ENCODE measurements at places on chromosomes 2 and 18. TPM values are rescaled to one million over a fixed set of nuclear protein-coding genes. Genes with fewer than 3 reads are reported as not detected.

GRCh38 chr2:88252646-88253045 lies 82.5 kb downstream of the THNSL2 start:
- DNase-seq, result no peak

Gene ASB18
- not detected for total RNA-seq

- DNase-seq, result no peak
Observed at GRCh38 chr2:239000500-239001073, 152.7 kb downstream of the TWIST2 start.

DNA sequence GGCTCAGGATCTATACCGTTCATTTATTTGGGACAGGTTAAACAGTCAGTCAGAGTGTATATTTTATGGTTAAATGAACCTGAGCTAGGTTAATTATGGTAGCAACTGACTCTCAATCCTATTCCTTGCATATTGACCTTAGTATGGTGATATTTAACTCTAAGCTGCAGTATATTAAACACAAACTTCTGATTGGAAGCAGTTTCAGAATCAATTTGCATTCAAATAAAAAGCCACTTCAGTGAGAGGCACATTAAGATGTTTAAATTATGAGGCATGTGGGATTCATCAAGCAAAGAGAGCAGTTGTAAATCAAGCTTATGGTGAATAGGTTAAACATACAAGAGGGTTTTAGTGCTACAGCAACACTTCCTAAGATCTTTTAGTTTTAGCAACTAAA lies 40.4 kb downstream of the FRZB start:
- DNase-seq, result no peak

- DNase-seq, result no peak
Observed at GRCh38 chr18:47929681-47930198, 719 bp downstream of the SMAD2 start.

- peak; percentile 68 for DNase-seq
Observed at GRCh38 chr2:13006829-13007717, 290.3 kb downstream of the TRIB2 start.

- DNase-seq, result no peak
Observed at GRCh38 chr2:225310745-225311144, 88.8 kb upstream of the NYAP2 start.

- no peak for DNase-seq
Observed at GRCh38 chr2:8550937-8551621, 130.8 kb upstream of the ID2 start.

DNA sequence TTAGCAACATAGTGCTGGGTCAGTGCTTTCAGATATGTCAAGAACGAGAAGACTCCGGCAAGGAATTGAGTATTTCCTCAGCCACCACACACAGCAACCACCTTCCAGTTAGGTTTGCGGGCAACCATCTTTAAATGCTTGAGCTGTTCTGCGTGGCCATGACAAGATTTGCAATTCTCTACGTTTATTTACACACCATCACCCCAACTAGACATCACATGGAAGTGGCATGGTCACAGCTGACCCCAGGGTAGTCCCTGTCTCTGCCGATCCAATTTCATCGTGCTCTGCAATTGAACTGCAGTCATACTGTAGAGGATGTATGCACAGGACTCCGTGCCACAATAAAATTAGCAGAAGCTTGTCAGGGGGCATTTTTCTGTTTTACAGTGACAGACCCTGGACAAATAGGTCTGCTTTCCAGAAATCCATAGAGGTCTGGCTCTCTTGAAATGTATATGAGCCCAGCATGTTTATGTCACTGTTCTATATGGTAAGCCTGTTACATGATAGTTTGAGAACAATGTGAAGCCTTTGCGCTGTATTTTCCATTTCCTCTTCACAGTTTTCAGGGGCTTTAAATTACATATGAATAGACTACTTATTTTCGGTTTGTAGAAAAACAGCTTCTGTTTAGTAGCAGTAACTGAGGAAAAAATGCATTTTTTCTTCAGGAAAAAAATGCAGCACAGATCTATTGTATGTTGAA lies 605.2 kb downstream of the NR4A2 start:
- no peak for DNase-seq

GRCh38 chr2:55954306-55955035 lies 30.9 kb upstream of the EFEMP1 start:
- DNase-seq, result no peak

Gene ZNF514
- total RNA-seq, result 11.6 TPM

Gene SCN1A
- not detected for total RNA-seq

Gene DCDC2C
- total RNA-seq, result not detected

Gene EPAS1
- total RNA-seq, result 54.6 TPM

- DNase-seq, result no peak
Observed at GRCh38 chr2:64568836-64569235, 44.7 kb downstream of the AFTPH start.

Gene SFT2D3
- total RNA-seq, result 3.1 TPM

DNA sequence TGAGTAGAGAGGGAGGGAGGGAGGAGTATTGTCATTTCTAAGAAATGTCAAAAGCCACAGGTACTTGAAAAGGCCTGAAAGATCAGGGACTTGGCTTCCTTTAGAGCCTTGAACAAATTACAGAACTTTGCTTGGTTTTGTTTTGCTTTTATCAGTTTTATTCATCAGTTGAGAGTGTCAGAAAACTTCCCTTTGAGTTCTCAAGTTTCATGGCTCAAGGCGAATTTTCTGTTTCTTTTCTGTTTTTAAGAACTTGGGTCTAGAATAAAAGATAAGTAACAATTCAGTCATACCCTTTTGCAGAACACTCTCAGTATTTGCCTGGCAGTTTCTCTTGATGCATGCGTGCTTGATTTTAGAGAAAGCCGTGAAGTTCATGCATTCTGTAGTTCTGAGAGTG lies 531.9 kb downstream of the PARD3B start:
- peak; percentile 11 for DNase-seq

DNA sequence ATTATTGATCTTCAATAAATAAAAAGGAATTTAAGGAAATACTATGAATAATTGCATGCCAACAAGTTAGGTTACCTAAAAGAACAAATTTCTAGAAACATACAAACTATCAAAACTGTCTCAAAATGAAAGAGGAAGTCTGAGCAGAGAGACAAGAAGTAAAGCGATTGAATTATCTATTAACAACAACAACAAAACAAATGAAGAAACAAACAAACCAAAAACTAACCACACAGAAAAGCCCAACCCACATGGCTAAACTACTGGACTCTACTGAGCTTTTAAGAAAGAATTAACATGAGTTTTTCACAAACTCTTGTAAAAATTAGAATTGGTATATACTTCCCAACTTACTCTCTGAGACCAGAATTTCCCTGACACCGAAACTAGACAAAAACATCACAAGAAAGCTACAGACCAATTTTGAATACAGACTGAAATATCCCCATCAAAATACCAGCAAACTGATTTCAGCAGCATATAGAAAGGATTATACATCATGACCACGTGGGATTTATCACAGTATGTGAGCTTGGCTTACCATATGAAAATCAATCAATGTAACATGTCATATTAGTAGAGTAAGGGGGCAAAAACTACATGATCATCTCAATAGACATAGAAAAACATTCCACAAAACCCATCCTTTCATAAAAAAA lies 16.6 kb upstream of the GALNT1 start:
- no peak for DNase-seq

Gene TM4SF20
- not detected for total RNA-seq

Gene LRRTM1
- total RNA-seq, result not detected

DNA sequence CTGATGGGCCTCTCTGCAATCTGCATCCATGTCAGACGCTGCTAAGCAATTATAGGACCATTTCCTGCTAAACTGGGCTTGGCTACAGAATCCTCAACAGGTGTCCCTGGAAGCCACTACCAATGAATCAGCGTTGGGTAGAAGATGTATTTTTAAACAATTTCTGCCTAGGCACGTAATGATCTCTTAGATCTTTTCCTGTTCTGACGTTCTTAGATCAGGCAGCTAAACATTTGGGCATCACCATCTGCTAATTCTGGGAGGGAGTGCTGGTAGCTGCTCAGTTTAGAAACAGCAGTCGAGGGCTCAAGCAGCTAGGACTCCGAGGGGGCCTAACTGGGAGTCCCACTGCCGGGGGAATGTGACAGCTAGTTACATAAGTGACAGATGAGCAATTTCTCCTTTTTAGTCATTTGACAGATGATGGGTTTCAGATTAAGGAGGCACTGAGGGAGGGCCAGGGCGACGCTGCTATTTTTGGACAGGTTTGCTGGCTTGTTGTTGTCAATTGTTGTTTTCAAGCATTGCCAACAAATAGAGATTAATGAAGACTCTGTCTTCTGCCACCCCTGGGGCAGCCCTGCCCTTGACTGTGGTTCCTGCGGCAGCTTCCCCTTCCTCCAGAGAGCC lies 92.7 kb downstream of the MRO start:
- DNase-seq, result no peak

- DNase-seq, result no peak
Observed at GRCh38 chr2:20490300-20491181, 43.7 kb downstream of the RHOB start.

Gene MAP4K4
- 43.4 TPM for total RNA-seq

- DNase-seq, result no peak
Observed at GRCh38 chr2:54289917-54290316, 33.9 kb upstream of the TSPYL6 start.

DNA sequence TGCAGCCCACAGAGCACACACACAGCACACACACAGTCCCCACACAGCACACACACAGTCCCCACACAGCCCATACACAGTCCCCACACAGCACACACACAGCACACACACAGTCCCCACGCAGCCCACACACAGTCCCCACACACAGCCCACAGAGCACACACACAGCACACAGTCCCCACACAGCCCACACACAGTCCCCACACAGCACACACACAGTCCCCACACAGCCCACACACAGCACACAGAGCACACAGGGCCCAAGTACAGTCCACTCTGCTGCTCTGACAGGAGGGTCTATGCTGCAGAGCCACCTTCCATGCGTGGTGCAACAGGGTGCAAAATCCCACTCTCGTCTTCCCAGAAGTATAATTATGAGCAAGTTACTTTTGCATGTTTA lies 240.5 kb upstream of the SALL3 start:
- DNase-seq, result no peak

DNA sequence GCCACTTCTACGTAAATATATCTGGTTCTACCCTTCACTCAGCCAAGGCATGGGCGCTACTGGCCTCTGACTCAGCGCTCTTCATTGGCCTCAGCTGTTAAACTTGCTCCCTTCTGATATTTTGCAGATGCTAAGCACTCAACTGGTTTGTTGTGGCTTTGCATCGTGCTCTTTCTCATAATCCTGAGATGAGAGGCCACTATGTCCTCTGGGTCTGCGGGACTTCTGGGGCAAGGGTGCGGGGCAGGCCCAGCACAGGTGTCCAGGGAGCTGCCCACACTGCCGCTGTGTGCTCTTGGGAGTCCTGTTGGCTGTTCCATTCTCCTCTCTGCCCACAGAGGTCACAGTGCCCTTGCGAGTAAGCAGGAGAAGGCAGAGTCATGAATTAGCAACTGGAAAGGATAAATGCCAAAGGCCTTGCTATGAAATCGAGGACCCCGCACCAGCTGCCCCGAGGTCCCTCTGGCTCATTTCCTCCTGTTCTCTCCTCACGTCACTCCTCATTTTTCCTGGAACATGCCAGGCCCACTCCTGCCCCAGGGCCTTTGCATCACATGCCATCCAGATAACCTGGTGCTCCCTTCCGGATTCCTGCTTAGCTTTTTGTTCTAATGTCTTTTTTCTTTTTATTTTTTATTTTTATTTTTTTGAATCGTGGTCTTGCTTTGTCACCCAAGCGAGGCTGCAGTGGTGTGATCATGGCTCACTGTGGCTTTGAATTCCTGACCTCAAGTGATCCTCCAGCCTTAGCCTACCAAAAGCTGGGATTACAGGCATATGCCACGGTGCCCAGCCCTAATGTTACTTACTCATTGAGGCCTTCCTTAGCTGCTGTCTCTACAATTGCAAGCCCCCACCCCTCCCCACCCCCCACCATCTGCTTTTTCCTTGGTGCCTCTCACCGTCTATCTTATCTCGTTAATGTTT lies 34.9 kb upstream of the MAT2A start:
- DNase-seq, result no peak

DNA sequence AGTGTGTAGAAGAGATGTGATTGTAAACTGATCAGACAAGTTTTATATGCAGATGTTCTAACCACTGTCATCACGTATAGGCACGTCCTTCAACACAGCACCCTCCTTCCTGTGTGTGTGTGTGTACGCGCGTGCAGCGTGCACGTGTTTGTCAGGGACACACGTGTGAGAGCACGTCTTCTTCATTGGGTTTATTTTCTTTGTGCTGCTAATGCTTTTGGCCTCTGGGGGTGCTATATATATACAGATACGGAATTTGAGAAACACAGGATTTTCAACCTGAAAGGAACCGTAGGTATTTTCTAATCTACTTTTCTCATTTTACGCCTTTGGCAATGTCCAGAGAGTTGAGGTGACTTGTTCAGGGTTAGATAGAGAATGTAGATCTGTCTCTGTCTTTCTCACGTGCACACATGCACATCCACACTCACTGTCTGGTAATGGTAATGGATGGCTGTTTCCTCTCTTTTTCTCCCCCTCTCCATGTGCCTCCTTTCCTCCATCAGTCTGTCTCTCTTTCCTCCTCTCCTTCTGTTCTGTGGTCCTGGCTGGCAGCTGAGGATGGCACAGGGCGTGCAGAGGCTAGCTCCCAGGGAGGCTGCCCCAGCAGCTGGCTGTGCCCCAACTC lies 13.4 kb upstream of the CELF4 start:
- DNase-seq, result no peak

DNA sequence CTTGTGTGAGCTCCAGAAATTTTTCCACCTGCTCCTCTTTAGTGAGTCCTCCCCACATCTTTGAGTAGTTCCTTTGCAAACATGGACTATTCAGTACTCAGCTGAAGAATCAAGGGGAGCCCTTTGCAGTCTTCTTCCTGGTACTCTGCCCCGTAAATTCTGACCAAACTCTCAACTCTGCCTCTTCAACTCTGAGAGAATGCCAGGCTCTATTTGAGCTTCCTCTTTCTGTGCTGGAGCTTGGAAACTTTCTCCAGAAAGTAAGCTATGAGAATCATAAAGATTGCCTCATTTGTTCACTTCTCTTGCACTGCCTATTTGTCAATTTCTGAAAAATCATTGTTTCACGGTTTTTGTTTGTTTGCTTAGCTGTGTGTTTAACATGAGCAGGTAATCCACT lies 7.4 kb upstream of the STAT4 start:
- no peak for DNase-seq

- DNase-seq, result no peak
Observed at GRCh38 chr2:114488841-114489530, 46.5 kb downstream of the DPP10 start.

Gene PSMA8
- total RNA-seq, result 1.7 TPM

Gene ST6GAL2
- total RNA-seq, result not detected

- no peak for DNase-seq
Observed at GRCh38 chr2:61658841-61659780, 121.0 kb upstream of the XPO1 start.

GRCh38 chr2:102101849-102102635 lies 40.5 kb upstream of the IL1R1 start:
- no peak for DNase-seq

- DNase-seq, result peak; percentile 55
Observed at GRCh38 chr2:207352978-207353671, 176.6 kb upstream of the CREB1 start.

GRCh38 chr2:113119111-113119510 lies 8.3 kb upstream of the IL1RN start:
- DNase-seq, result no peak

GRCh38 chr18:47331026-47331425 lies 79.6 kb upstream of the SKOR2 start:
- no peak for DNase-seq
